ENCODE measurements at places on chromosomes 16 and 17. TPM values are rescaled to one million over a fixed set of nuclear protein-coding genes. Genes with fewer than 3 reads are reported as not detected.

GRCh38 chr16:1245452-1246020 is 5.0 kb downstream of the TPSAB1 start:
- no peak for DNase-seq

GRCh38 chr17:51387986-51388385 is 127.6 kb downstream of the UTP18 start:
- DNase-seq = no peak

Gene KRT33A
- not detected for polyA plus RNA-seq

GRCh38 chr16:3089717-3090592 is 9.1 kb downstream of the ZSCAN10 start:
- DNase-seq = no peak

- no peak for DNase-seq
Observed at GRCh38 chr17:2449486-2449885, 48.6 kb upstream of the MNT start.

Gene SLFN14
- polyA plus RNA-seq = 0.11 TPM

- no peak for DNase-seq
Observed at GRCh38 chr16:87424266-87424665, 32.1 kb downstream of the MAP1LC3B start.

GRCh38 chr16:1330260-1330914 is 3.1 kb upstream of the BAIAP3 start:
- no peak for DNase-seq

DNA sequence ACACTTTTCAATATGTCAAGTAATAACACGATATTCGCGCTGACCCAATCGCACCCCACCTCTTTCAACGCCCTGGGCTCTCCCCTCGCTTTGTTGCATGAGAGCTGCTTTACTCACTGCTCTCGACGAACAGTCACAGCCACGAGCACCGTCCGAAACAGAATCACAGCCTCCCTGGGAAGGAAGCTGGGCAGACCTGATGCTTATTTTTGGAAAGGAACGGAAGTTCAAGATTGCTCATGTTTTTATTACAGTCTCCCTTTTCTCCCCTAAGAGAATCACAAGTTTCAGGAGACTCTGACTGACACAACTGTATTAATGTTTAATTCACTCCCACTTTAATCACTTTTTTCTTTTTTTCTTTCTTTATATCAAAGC is 67.8 kb downstream of the ANKRD11 start:
- DNase-seq = no peak

Gene VMP1
- 110 TPM for polyA plus RNA-seq

DNA sequence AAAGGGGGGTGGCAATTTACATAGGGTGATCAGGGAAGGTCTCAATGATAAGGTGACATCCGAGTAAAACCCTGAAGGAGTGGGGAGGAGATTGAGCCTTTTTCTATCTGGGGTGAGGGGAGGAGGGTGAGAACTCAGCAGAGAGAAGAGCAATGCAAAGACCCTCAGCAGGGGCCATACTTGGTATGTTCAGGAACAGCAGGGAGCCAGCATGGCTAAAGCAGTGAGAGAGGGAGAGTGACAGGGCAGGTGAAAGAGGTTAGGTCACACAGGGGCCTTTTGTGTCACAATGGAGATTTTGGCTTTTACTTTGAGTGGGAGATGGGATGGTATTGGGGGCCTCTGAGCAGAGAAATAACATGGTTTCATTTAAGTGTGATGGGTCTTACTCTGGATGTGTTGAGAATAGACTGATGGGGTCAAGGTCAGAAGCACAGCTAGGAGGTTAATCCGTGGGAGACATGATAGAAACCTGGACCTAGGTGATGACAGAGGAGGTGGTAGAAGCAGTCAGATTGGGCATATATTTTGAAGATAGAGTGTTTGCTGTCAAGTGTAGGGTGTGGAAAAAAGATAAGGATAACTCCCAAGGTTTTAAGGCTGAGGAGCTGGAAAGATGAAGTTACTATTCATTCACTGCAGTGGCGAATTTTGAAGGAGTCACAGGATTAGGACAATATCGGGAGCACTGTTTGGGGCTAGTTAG is 6.2 kb downstream of the SP2 start:
- no peak for DNase-seq

- DNase-seq = no peak
Observed at GRCh38 chr16:10252155-10252554, 69.9 kb upstream of the GRIN2A start.

DNA sequence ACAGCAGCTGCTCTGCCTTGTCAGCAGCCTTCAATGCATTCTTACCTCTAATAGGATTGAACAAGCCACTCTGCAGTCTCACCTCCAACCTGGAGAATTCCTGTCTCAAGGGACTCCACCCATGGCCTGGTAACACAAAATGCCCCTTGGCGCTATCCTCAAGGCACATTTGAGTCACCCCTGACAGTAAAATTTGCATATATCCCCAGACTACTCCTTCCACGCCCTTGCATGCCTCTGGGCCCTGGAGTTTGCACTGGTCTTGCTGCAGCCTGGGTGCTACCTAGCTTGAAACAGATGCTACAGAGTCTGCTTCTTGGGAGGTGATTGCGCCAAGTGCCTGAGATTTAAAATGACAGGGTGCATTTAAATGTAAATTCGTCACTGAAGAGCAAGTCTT is 391.4 kb upstream of the MAF start:
- no peak for DNase-seq

DNA sequence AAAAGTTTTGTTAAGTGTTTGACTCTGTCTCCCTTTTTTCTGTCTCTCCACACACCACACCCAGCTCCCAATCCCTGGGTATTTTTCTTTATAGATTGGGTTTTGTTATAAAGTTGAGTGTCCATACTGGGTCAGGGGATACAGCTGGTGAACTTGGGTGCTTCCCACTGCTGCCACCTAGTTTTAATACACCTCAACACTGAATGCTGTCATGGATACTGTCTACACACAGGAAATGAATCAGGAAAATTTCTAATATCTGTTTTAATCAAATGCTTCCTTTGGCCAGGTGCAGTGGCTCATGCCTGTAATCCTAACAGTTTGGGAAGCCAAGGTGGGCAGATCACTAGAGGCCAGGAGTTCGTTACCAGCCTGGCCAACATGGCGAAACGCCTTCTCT is 5.3 kb upstream of the TAOK1 start:
- DNase-seq = no peak

Gene NPIPB8
- 2.6 TPM for polyA plus RNA-seq

Gene CHRNE
- 1.6 TPM for polyA plus RNA-seq

DNA sequence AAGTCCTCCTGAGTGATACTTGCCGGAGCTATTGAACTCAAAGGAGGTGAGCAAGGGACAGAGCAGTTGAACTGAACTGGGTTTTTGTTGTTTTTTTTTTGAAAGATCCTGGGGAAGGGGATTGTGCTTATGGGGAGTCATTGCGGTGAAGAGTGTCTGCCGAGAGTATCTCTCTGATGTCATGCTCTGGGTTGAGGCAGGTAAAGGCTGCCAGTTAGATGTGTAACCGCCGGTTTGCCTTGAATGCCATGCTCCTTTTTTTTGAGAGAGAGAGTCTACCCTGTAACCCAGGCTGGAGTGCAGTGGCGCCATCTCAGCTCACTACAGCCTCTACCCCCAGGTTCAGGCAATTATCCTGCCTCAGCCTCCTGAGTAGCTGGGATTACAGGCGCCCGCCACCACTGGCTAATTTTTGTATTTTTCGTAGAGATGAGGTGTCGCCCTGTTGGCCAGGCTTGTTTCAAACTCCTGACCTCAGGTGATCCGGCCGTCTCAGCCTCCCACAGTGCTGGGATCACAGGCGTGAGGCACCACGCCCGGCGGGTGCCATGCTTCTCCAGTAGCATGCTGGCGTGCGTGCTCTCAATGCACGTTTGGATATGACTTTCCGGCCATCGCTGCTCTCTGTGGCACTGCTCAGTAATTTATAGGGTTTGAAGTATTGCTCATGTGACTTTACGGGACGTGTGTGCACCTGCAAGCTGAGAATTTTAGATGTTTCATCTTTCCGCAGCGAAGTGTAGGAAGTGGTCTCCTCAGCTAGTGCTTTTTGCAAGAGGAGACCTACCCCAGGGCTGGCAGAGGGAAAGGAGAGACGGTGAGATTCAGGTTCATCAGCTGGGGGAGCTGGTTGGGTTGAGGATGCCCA is 8.5 kb downstream of the ZC3H18 start:
- DNase-seq = no peak

DNA sequence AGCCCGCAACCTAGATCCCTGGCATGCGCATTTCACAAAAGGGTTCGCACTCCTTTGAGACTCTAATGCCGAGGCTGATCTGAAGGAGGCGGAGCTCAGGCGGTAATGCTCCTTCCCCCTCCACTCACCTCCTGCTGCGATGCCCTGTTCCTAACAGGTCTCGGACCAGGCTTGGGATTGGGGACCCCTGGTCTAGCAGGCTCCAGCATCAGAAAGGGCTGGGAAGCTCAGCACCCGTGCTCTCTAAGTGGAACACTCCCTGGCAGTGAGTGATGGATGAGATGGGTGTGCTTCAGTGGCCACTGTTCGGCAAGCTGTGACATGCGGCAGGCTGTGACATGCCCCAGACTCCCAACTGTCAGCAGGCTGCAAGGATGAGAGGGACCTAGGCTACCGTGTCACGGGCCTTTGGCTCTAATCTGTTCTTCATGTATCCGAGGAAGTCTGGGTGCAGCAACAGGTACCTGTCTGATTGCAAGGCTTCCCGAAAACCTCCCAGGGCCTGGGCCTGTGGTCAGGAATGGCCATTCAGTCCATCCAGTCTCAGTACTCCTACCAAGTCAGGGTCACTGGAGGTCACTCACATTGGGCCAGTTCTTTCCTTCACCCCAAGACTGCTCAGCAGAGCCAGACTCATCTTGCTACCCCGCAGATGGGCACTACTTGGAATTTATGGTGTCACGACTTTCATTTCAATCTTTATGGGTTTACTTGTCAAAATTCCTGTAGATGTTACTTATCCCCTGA is 1.3 kb upstream of the ST6GALNAC2 start:
- no peak for DNase-seq

- no peak for DNase-seq
Observed at GRCh38 chr16:56357765-56358322, 67.5 kb downstream of the AMFR start.

- DNase-seq = no peak
Observed at GRCh38 chr16:11793840-11794239, 3.2 kb downstream of the ZC3H7A start.

DNA sequence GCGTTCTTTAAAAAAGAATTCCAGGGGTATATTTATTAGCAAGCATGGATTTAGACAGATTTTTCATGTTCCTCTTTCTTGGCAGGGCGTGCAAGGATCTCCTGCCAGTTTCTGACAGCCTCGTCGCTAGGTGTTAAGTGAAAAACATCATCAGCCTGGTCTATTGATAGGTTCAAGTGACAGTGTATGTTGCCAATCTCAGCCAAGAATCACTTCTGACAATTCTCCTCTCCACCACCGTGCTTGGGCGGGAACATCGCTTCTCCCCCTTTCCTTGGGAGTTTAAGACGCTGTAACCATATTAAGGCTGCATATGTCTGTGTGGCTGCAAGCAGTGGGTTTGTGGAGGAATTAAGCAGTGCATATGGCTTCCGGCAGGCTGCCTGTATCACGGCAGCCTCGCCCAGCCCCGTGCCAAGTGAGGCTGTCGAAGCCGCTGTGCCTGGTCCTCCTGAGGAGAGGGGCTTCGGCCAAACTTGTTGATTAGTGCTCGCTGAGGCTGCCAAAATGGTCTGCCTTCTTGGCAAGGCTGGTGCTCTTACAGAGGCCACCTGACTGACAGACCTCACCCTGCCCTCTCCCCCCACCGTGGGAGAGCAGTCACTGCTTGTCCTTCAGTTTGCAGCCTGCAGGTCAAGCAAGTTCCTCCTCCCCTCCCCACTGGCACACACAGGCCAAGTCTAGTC is 132.2 kb upstream of the MPHOSPH6 start:
- DNase-seq = no peak

DNA sequence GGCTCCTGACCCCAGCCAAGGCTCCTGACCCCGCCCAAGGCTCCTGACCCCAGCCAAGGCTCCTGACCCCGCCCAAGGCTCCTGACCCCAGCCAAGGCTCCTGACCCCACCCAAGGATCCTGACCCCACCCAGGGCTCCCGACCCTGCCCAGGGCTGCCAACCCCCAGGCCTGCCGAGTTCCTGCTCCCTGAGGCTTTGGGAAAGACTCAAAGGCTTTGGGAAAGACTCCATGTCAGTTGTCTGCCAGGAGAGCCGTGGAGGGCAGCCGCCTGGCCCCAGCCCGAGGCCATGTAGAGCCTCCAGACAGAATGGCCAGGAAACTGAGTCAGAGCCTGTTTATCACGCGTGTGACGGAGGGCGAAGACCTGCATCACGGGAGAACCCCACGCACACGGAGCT is 21.1 kb downstream of the CBFA2T3 start:
- no peak for DNase-seq

GRCh38 chr16:4309102-4309832 is 6.6 kb upstream of the GLIS2 start:
- DNase-seq = no peak

- no peak for DNase-seq
Observed at GRCh38 chr17:82495844-82496528, 23.5 kb upstream of the FOXK2 start.

Gene SPATA32
- 0.09 TPM for polyA plus RNA-seq

GRCh38 chr16:72884037-72884436 is 163.9 kb downstream of the ZFHX3 start:
- DNase-seq = no peak

DNA sequence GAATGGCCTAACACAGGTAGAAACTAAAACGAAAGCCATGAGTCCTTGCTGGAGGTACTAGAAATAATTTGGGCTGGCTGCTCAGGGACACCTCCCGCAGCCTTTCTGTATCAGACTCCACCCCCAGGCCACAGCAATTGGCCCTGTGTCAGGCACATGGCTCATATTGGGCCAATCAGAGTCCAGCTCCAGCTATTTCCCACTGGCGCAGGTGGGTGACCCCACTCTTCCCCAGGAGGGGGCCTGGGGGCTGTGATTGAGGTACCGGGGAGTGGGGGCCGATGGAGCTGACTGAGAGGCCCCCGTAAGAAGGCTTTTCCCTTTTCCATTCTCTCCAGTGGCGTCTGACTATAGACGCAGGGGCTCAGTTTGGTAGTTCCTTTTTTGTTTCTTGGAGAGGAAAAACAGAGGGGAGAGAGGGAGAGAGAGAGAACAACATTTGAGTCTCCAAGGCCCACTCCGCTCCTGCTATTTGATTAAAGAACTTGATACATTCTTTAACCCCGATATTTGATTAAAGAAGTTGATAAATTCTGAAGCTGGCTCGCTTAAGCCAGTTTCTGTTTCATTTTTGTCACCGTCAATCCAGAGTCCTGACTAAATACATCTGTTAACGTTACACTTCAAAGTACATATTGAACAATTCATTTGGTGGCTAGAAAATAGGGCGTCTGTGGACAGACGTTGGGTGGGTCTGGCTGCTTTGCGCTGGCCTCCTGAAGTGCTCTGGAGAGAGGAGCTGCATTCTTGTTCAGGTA is 26.3 kb downstream of the FOXL1 start:
- DNase-seq = no peak

Gene ALOX15
- 0.58 TPM for polyA plus RNA-seq

DNA sequence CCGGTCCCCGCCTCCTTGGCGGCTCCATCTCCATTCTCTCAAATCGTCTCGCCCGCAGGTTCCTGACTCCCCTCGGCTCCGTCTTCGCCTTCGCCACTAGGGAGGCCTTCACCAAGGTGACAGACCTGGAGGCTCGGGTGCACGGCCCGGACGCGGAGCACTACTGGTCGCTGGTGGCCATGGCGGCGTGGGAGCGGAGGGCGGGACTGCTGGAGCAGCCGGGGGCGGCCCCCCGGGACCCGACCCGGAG is 862 bp downstream of the GLTPD2 start:
- DNase-seq = no peak

Gene STX1B
- polyA plus RNA-seq = 1.6 TPM

Gene TLCD2
- 8.0 TPM for polyA plus RNA-seq

Gene KRT28
- not detected for polyA plus RNA-seq

Gene RHBDF1
- 42.0 TPM for polyA plus RNA-seq

GRCh38 chr17:70080541-70081347 is 5.7 kb downstream of the KCNJ16 start:
- no peak for DNase-seq
